Hematopoietic multipotent progenitor cell treated with erythropoietin and hydrocortisone succinate and interleukin-3 and kit ligand, for 6 days (in vitro differentiated cells): ENCODE measurements at places on chromosomes 1 and 21.

GRCh38 chr21:35291034-35291433 lies 241.9 kb upstream of the RUNX1 start:
- no peak for DNase-seq

- DNase-seq, result no peak
These were observed 11.1 kb downstream of the BATF3 start for GRCh38 chr1:212688341-212689047.

DNA sequence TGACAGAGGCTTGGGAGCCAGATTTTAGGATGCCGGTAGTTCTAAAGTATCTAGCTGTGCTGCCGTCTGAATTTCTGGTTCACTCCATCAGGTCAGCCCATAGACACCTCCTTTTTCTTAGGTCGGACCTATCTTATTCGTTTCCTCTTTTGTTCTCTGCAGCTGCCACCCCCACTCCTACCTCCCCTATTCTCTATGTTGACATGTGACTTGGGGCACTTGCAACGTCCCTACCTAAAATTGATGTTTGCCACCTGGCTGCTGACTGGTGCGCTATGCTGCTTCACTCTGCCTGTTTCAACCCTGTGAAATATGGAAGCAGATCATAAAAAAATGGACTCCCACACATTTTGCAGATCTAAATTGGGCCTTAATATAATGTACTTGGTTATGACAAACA lies 55.3 kb downstream of the PBX1 start:
- DNase-seq, result no peak

DNA sequence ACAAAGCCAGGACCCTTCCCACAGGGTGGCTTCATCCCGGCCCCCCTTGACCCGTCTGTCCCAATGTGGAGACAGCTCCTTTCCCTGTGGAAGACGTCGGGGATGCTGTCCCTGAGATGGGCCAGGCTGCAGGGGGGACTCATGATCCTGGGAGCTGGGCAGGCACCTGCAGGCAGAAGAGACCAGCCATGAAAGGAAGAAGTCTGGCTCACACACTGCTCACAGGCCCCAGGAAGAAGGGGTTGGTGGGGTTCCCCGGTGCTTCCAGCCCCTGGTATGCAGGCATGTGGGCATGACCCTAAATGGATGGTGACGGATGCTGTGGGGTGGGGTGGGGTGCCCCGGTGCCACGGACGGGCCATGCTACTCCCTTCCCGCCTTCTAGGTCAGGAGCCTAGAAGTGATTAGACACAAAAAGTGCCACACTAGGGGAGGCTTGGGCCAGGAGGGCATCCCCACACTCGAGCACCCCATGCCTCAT lies 8.3 kb downstream of the ACTRT2 start:
- no peak for DNase-seq

GRCh38 chr1:234976861-234977680 lies 151.6 kb downstream of the TOMM20 start:
- no peak for DNase-seq

DNA sequence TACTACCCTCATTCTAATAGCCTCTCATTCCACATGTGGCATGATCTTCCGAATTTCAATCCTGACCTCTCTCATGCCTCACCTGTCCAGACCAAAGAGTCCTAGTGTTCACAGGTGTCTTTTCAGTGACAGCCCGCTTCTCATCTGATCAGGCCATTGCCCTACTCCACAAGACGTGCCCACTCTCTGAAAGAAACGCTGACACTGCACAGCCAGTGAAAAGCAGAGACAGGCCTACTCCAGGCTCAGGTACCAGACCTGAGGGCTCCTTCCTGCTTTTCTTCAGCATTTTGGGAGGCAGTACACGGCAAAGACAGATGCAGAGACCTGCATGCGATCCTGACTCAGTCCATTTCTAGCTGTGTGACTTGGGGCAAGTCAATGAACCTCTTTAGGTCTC lies 43.0 kb downstream of the SUSD4 start:
- no peak for DNase-seq

GRCh38 chr1:191963781-191964455 lies 194.3 kb upstream of the RGS18 start:
- DNase-seq, result no peak

DNA sequence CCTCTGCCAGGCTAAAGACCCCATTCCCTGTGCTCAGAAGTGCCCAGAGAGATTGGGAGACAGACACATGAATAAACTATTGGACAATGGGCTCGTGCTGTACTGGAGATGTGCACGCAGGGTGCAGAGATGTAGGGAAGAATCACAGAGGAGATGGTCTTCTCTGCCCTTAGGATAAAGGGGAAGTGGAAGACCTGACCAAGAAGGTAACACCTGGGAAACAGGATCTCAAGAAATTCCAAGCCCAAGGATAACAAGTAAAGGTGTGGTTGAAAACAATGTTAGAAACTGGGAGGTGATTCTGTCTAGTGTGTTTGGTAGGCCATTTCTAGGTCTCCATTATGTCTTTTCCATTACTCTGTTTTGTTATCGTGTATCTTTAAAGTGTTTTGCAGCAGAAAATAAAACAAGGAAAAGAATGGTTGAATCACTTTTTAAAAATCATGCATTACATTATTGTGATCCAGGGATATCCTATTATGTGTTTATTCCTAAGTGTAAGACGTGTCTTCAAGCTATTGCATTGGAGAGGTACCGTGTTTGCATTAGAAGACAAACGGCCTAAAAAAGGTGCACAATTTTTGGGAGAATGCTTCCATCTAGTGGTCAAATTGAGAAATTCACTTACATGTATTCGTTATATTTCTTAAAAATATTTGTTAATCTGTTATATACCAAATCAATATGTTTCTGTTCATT lies 40.8 kb upstream of the KCTD3 start:
- DNase-seq, result peak; percentile 74

- DNase-seq, result peak; percentile 64
These were observed 2.0 kb upstream of the ATP13A2 start for GRCh38 chr1:17013491-17014320.

GRCh38 chr1:155651861-155652661 lies 36.5 kb downstream of the YY1AP1 start:
- no peak for DNase-seq

DNA sequence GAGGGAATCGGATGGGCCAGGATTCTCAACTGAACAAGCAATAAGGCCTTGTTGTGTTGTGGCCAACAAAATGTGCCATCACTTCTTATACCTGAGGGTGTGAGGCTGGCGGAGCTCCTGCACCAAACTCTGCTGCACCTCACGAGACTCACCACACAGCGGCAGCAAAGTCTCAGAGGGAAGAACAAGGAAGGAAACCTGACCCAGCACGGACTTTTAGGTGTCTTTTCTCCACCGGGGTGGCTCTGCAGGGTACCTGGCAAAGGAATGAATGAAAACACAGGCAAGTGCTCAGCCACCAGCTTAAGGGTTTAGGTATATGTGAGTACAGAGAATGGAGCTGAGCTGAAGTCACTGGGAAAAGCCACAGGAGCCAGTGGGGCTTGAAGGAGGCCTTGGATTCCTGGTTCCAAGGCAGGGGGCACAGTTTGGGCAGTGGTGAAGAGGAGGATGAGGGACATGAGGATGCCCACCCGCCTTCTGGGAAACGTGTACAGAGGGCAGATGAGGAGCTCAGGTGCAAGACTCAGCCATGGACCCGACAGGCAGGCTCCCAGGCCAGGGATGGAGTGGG lies 31.1 kb upstream of the HSD3B1 start:
- peak; percentile 69 for DNase-seq

DNA sequence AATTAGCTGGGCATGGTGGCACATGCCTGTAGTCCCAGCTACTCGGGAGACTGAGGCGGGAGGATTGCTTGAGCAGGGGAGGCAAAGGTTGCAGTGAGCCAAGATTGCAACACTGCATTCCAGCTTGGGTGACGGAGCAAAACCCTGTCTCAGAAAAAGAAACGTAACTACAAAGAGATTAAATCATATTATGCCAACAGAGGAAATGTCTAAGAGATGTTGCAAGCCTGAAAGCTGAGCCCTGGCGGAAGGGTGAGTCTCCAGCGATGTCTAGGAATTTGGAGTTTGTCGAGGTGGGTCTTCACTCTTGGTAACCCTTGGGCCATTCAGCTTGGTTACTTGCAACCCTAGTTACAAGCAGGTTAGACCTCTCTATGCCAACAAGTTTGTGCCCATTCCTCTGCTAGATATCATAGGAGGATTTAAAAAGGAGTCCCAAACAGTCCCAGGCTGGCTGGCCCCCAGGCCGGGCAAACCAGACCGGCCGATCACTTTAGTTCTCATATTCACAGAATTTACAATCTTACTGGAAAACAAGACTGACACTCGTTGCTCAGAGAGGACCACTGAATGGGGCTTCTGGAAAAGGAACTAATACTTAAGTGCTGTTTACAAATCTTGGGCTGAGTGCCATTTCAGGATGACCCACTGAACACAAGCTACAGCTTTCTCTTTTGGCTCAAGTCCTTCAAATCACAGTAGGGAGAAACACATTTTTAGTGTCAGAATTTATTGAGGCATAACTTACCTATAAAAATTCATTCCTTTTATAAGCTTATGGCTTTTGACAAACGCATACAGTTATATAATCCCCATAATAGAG lies 27.1 kb downstream of the SLC30A1 start:
- peak; percentile 28 for DNase-seq

DNA sequence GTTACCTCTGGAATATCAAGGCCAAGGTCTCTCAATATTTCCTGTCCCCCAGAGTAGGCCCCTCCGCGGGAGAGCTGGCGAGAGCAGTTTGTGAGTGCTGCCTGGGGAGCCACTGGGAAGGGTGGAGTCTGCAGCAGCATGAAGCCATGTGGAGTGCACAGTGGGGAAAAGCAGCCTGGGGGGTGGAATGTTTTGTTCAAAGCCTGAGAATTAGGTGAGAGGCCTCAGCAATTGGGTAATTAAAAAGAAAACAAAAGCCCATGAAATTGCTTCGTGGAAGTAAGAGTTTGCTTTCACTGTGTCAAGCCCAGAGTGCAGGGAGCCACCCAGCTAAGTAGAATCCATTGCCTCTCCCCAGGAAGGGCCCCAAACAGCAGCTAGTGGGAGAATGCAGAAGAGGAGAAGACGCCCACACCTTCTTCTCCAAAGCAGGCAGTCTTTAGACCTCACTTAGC lies 30.2 kb upstream of the DISC1 start:
- DNase-seq, result no peak

- DNase-seq, result peak; percentile 42
These were observed 124.7 kb upstream of the ARHGEF16 start for GRCh38 chr1:3329640-3330281.

DNA sequence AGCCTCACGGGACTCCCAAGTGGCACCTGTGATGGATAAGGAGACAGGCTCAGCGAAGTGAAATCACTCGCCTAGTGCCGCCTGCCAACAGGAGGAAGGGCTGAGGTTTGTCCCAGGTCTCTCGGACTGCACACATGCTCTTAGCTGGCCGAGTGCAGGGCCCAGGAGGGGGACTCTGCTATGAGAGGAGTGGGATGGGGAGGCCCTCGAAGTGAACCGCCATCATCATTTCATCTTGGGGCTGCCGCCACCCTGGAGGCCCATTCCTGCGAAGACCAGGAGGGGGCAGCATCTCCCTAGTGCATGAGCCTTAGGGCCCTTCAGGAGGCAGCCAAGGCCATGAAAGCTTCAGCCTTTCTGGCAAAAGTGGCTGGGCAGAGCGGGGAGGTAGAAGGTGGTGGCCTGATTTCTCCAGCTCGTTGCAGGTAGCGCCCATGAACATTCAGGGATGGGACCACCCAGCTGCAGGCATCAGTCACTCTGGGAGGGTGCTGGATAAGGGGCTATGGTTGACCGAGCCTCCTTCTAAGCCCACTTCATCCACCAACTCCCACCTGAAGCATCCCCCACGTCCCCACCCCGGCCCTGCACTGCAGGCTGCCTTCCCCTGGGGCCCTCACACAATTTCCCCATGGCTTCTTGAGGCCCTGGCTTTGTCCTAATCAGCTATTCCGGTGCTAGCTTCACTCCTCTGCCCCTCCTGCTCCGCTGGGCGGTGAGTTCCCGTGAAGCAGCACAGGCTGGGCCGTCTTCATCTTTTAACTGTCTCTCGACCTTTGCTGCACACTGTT lies 17.2 kb upstream of the RASSF5 start:
- DNase-seq, result peak; percentile 84

GRCh38 chr1:244246334-244246733 lies 195.3 kb downstream of the ZBTB18 start:
- DNase-seq, result peak; percentile 18

GRCh38 chr21:45001134-45002095 lies 61.6 kb downstream of the SLX9 start:
- DNase-seq, result no peak

GRCh38 chr1:115829947-115830346 lies 11.0 kb downstream of the NHLH2 start:
- DNase-seq, result no peak

DNA sequence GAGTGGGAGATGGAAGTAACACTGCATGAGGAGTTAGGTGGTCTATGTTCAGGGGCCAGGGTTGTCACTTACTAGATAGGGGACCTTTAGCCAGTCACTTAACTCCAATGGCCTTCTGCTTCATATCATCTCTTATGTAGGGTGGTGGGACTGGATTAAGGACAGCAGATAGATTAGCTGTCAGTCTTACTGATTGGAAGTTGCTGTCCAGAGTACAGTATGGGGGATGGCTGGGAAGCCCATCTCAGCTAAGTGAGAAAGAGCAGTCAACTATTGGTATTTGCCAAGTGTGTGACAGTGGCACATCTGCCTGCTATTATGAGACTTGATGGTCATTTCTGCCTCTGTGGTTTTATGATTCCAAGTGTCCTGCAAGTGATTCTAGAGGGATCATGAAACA lies 130.9 kb downstream of the FGGY start:
- no peak for DNase-seq

DNA sequence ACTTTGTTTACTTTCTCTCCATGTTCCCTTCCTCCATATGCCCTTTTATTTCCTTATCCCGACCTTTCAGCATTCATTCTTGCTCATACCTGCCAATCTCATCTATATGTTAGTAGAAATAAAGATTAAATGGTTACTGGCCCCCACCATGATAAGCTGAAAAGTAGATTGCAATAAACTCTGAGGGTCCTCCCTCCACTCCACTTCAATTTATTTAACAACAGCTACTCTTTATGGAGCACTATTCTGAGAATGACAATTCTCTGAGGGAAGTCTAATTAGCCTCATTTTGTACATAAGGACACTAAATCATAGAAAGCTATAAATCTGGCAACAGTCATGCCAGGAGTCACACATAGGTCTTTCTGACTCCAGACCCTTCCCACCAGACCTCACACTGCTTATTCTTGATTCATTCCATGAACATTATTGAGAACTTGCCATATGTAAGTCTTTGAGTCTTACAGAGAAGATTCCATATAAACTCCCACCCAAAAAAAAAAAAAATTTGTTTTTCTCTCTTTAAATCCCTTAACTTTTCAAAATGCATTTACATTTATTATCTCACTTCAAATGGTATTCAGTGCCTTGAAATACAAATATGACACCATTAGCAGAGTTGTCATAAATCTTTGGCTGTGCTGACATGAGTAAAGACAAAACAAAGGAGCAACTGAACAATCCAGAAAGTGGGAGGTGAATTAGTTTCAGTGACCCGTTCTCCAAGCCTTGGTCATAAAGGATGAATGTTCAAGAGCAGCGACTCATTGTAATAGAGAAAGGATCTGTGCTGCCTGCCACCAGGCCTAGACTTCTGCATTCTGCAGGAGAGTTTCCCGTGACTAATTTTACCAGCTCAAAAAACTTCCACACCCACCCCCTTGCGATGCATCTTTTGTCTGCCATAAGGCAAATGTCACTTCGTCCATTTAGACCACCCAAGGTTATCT lies 28.5 kb downstream of the PALMD start:
- no peak for DNase-seq
